ENCODE measurements at places on chromosomes 1 and 21. TPM values are rescaled to one million over a fixed set of nuclear protein-coding genes. Genes with fewer than 3 reads are reported as not detected.

Gene PRAMEF14
- total RNA-seq = not detected

Gene IVL
- total RNA-seq = not detected

GRCh38 chr1:158101455-158101854 lies 79.2 kb upstream of the CD1D start:
- no peaks in the 10 kb centered on the region for H3K27me3 ChIP-seq
- DNase-seq = no peak
- H3K27ac ChIP-seq = no peak overlapping the region

DNA sequence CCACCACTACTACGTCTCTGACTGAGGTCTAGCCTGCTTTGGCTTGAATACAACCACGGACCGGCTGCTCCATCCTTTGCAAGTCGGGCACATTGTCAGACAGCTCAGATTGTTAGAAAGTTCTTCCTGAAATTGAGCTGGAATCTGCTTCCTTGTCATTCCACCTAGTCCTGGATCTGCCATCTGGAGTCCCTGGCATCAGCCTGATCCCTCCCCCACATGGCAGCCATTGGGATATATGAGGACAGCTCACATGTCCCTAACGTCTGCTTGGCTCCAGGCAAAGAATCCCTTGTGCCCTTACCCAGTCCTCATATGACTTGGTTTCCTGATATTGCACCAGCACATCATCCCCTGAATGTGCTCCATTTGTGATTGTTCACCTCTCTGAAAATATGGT lies 56.3 kb upstream of the SYT6 start:
- H3K4me1 ChIP-seq = no peaks in the 10 kb centered on the region
- H3K4me3 ChIP-seq = no peak overlapping the region
- DNase-seq = no peak
- no peak overlapping the region for H3K27ac ChIP-seq

Gene ARHGEF16
- 12.2 TPM for total RNA-seq
